ENCODE measurements at places on chromosomes 4 and X.

- DNase-seq = no peak
These were observed 141.6 kb downstream of the KCNIP4 start for GRCh38 chr4:21806991-21807390.

GRCh38 chr4:53767482-53767881 lies 176.2 kb upstream of the LNX1 start:
- no peak for DNase-seq

DNA sequence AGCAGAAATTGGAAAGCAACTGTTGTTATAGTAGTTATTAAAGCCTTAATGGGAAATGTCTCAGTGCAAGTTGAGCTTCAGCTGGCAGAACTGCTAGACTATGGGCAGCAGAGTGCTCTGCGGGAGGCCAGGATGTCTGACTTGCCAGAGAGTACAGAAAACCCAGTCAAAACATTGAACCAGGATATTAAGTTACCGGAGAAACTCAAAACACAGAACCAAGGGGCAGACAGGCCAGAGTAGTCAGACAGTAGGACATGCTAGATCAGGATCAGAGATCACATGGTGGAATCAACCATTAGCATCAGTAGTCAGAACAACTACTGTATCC lies 72.9 kb upstream of the TNIP3 start:
- no peak for DNase-seq

DNA sequence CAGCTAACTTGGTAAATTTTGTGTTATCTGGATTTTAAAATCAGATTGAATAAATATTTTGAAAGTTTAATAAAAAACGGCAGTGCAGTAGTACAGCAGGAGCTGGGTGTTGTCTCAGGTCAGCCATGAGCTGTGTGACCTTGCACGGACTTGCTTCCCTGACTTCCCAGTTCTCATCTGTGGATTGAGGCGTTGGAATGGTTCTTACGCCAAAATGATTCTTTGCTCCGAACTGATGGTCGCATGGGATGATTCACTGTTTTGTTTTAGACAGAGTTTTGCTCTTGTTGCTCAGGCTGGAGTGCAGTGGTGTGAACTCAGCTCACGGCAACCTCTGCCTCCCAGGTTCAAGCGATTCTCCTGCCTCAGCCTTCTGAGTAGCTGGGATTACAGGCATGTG lies 45.0 kb downstream of the RGS12 start:
- no peak for DNase-seq

DNA sequence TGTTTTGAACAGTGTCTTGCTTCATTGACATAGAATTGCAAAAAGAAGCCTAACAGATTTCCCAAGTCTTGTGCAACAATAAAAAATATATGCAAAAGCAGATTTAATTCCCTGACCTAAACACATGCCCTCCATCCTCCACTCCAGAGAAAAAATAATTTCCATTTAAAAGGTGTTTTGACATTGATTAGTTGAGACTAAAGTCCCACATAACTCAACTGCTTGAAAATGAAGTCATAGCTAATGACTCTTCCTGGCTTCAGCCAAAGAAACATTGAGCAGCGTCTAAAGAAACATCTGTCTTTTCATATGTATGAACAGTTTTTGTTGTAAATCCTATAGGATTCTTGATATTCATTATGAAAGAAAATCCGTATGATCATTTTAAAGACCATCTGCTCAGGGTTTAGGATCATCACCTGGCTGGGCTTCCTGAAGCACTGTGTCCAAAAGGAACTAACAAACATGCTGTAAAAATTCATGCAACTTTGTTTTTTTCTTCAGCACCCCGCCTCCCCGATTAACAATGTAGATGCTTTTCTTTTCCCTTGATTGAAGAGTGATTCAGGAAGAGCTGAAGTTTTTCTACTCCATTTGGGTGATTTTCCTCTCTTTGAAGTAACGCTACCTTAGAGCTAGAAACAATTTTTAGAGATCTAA lies 273.4 kb downstream of the HS3ST1 start:
- DNase-seq = no peak

- no peak for DNase-seq
These were observed 130.5 kb downstream of the PARM1 start for GRCh38 chr4:75063433-75063832.

DNA sequence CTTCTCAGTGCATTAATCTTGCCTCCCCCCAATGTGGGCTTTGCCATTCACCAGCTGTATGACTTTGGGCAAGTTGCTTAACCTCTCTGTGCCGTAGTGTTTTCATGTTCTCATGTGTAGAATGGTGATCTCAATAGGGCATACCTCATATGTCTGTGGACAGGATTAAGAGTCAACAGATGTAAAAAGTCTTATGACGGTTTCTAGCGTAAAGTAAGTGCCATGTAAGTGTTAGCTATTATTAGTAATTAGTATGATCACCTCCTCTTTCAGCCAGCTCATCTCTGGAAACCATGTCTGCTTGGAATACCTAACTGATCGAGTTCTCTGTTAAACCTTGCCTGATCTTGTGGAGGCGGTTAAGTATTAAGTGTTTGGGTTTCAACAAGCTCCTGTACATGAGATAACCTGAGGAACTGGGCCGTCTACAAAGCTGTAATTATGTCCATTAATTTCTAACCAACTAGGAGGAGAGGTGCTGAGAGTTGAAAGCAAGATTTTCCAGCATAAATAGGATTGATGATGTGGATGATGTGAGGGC lies 66.3 kb downstream of the TSC22D3 start:
- no peak for DNase-seq

- no peak for DNase-seq
These were observed 72.0 kb upstream of the MAGEB16 start for GRCh38 chrX:35726176-35726575.

GRCh38 chr4:111802191-111802590 lies 343.1 kb upstream of the FAM241A start:
- DNase-seq = no peak

GRCh38 chrX:107682256-107682655 lies 53.9 kb downstream of the PRPS1 start:
- no peak for DNase-seq

GRCh38 chr4:185677637-185678314 lies 134.2 kb downstream of the SORBS2 start:
- DNase-seq = no peak

DNA sequence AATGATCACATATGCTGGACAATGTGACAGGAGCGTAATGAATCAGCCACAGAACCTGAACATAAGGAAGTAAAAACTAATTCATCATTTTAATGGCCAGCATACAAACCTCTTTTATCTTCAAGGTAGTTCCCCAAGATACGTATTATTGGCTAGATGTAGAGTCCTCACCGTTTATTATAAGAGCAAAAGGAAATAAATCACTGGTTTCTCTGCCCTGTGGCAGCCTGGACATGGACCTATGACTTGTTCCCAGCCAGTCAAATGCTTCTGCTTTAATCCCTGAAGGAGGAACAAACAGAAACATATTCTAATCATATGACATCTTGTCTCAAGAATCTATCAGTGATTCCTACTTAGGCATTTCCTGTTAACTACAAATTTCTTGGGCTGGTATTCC lies 86.8 kb upstream of the FAM241A start:
- no peak for DNase-seq

DNA sequence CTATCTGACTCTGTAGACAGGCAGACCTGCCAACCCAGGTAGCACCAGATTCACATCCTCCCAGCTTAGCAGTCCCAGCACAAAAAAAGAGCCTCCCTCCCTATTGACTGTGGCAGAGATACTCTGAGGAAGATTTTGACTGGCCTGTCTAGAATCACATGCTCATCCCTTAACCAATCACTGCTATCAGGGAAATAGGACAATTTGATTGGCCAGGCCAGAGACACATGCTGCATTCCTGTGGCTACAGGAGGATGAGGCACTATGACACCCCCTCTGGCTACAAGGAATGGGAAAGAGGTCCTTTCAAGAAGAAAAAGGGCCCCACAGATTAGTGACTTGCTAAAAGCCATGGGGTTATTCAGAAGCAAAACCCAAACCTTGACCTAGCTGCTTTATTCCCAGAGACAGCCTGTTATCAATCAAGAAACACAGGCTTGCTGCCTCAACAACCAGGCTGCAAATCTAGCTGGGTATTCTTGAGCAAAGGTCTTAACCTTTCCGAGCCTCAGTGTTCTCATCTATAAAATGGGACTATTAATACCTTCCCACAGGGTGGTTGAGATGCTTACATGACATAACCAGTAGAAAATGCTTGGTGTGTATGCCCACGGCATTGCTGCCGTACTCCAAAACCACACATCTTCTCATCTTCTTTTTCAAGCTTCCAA lies 147.6 kb downstream of the BCOR start:
- DNase-seq = no peak

GRCh38 chr4:150971901-150972300 lies 43.2 kb downstream of the LRBA start:
- DNase-seq = no peak

DNA sequence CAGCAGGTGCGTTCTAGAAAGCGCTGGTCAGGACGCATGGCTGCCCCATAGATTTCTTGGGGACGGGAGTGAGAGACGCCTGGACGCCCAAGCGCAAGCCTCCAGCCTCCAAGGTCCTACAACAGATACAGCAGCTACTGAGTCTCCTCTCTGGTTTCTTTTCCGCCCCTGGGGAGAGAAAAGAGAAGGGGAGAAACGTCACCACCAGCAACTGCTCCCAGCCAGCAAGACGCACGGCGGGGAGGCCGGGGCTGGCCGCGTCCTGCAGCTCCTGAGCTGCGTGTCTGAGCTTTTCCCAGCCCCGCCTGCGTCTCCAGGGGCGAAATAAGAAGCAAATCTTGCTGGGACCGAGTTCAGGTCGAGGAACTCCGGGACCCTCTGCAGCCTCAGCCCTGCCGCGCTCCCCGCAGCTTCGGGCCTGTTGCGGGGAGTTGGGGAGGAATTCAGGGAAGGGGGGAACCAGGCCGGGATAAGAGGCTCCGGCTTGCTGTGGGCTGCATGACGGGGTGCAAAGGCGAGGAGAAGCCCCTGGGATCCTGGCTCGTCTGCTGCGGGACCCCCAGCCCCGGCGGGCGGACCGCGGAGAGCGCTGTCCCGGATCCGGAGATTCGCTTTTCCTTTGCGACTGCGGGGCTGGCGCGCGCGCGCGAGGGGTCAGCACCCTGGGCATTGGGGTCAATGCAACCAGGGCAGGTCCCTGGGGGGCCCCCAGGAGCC lies 6.8 kb upstream of the SHOX start:
- no peak for DNase-seq

DNA sequence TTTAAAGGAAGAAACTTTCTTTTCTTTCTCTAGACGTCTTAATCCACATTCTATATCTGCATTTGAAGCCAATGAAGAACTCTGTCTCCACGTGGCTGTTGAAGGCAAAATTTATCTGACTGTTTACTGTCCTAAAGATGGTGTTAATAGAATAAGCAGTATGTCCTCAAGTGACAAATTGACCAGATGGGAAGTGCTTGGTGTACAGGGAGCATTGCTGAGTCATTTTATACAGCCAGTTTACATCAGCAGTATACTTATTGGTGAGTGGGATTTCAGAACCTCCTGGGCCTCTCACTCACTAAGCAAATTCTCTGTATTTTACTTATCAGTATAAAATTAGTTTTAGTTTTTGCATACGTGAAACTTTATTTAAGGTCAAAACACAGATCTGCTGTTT lies 33.7 kb downstream of the ADAD1 start:
- DNase-seq = no peak
